Stimulated activated CD8-positive, alpha-beta memory T cell treated with anti-CD3 and anti-CD28 coated beads, Interleukin-7, amount 100 ng/mL, for 4 hours (primary cell): ENCODE measurements at places on chromosomes 7 and 10.

DNA sequence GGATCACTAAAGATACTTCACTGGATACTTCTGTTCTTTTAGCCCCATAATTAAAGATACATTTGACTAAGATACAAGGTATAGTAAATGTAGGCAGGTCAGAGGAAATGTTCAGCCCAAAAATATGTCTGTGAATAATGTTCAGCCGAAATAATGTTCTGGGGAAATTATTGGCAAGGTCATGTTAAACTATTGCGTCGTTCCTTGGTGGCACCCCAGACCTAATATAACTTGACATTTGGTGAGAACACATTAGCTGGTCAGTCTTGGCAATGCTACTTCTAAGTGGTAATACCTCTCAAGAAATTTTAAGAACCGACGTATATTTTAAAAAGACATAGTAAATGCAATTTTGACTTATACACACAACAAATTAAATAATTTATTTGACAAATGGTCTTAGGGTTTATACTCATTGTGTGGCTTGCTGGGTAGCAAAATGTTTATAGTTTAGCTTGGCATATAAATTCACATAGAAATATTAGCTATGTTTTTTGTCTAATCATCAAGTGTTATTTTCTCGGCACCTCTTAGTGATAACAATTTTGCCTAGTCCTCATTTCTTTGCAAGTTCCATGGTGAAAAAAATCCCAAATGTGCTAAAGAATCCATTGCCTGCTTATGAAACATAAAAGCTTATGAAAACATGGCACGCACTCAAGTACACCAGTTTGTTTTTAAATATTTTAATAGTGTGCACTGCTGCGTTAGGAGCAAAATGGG, 270.3 kb upstream of the NEBL start:
- DNase-seq: no peak

GRCh38 chr7:69599286-69599954, 1.1 kb downstream of the AUTS2 start:
- DNase-seq: no peak

- no peak for DNase-seq
These were observed 4.5 kb upstream of the CPVL start for GRCh38 chr7:29150856-29151255.

DNA sequence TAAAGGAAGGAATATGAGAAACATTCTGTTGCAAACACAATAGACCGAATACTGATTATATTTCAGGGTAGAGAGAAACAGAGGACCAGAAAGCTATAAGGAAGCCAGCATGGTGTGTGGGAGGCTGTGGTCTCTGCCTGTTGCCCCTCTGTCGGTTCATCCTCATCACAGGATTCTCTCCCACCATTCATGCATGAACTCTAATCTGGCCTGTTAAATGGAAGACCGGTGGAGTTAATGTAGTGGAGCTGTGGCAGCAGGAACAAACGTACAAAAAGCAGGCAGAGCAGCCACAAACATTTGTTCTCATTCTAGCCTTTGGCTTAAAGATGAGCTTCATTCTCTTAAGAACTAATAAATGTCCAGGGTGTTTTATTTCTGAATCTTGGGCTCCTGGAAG, 902.4 kb downstream of the LRMDA start:
- DNase-seq: no peak

DNA sequence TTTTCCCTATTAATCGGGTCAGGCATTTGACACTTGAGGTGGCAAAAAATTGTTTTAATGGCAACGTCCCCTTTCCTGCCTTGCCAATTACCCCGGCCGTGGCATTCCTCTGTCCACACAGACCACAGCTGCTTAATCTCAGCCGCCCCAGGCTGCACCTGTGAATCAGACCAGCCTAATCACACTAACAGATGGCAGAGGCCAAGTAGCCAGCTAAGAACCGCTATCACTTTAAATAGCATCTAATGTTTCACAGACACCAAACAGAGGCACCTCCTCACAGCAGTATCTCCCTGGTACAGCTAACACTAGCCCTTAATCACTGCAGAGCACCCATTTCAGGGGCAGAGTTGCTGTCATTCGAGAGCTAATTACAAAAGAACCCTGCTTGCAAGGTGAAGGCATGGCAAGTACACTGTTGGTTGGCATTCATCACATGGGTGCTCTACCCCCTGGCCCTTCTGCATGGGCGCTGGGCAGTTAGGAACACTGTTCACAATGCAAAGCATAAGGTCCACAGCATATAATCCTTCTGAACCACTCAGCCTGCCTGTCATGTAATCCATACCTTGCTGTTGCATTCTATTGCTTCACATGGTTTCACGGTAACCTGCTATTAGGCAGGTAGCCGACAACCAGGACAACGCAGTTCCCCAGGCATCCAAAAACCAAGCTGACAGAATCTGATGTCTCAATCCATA, 38.8 kb downstream of the FGFR2 start:
- no peak for DNase-seq

DNA sequence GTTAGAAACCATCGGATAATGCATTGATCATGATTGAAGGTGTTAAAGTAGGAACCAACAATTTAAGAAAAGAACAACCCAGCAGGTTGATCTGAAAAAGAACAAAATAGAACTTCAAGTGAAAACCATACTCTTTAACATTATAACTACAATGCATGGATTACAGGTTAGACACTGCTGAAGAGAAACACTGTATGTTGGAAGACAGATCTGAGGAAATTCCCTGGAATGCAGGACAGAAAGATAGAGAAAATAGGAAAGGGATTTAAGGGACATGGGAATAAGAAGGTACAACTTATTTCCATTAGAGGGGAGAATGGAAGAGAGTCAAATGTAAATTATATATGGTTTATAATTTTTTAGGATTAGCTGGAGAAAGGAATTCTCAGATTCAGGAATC, 303.3 kb downstream of the DNAJB6 start:
- DNase-seq: no peak

GRCh38 chr10:77350711-77351119, 286.9 kb downstream of the KCNMA1 start:
- DNase-seq: no peak

DNA sequence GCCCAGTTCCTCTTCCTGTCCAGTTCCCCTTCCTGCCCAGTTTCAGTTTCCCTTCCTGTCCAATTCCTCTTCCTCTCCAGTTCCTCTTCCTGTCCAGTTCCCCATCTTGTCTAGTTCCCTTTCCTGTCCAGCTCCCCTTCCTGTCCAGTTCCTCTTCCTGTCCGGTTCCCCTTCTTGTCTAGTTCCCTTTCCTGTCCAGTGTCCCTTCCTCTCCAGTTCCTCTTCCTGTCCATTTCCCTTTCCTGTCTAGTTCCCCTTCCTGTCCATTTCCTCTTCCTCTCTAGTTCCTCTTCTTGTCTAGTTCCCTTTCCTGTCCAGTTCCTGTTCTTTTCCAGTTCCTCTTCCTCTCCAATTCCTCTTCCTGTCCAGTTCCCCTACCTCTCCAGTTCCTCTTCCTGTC, 68.1 kb upstream of the ADCY1 start:
- DNase-seq: no peak

DNA sequence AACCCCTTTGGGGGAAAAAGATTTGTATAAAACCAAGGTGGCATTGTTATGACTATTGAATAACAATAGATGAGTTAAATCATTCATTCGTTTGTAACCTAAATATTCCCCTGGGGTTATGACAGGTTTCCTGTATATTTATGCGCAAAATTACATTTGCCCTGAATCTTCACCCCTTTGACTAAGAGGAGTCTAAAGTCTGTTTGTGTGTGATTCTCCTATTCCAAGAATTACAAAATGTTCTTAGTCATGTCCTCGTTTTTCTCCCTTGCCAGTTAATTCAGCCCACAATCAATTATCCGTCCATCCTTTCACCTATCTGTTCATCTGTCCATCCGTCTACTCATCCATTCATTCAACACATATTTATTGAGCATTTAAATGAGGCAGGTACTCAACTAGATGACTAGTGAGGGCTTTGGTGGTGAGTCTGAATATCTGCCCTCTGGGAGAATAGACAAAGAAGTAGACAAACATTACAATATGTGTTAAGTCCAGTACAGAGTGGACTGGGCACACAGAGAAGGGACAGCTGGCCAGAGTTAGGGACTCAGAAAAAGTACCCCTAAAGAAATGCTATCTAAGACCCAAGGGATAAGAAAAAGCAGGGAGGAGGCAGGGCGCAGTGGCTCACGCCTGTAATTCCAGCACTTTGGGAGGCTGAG, 35.6 kb upstream of the TCF7L2 start:
- no peak for DNase-seq

GRCh38 chr7:27933671-27934565, 194.0 kb downstream of the TAX1BP1 start:
- DNase-seq: no peak
